Astrocyte of the hippocampus (primary cell): ENCODE measurements at places on chromosomes 6 and 20.

DNA sequence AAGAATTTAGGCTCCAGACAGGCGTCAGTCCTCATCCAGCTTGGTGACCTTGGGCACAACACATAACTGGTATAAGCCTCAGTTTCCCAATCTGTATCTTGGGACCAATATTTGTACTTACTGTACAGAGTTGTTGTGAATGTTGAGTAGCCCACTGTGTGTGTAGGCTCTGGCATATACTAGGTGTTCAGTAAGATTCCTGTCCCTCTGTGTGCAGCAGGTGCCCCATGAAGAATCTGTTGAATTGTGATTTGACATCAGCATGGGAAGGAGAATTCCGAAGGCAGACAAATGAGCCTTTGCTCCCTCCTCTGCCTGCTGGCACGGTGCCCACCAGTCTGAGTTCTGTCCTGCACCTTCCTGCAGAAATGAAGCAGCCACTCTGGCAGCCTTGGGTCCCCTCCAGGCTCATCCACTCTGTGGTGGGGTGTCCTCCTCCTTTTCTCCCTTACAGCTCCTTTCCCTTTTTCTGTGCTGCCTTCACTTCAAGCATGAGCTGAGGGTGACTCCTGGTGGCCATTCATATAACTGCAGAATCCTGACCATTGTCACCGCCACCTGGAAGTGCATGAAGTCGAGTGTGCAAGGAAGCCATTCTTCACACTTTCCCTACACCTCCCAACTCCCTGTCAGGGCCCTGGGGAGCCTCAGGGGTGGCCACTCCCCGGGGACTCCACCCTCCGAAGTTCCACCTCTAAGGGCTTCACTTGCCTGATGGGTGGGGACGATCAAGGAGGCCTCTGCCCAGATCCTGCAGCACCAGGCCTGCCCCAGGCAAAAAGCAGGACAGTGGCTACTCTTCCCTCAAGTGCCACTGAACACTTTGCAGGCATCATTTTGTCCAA lies 48.2 kb downstream of the MRPL14 start:
- DNase-seq: peak; percentile 83

DNA sequence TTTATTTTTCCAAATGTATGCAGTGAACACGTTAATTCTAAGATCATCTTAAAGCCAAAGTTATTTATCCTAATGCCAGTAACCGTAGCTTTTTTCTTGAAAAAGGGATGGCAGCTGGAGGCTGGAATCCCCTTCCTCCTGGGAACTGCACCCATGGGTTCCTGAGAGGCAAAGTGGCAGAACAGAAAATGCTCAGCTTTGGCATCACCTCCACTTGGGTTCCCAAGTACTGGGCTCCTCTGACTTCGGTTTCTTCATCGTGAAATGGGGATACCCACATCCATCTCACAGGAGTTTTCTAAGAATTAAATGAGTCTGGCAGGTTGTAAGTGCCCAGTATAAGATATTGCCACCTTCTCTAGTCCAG lies 6.2 kb upstream of the DDX43 start:
- DNase-seq: no peak

GRCh38 chr6:161961796-161962195 lies 687.9 kb upstream of the AGPAT4 start:
- no peak for DNase-seq

GRCh38 chr20:35849706-35850105 lies 77.9 kb downstream of the PHF20 start:
- no peak for DNase-seq

GRCh38 chr6:9657994-9658393 lies 756.9 kb downstream of the TFAP2A start:
- peak; percentile 12 for DNase-seq

DNA sequence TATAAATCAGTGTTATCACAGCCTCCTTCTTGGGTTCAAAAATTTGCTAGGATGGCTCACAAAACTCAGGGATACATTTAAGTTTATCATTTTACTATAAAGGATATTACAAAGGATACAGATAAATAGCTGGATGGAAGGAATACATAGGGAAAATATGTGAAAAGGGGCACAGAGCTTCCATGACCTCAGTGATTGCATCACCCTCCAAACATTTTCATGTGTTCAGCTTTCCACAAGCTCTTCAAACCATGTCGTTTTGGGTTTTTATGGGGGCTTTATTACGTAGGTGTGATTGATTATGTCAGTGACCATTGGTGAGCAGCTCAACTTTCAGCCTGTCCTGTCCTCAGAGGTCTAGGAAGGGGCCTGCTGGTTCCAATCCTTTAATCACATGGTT lies 68.0 kb downstream of the CYB5R4 start:
- no peak for DNase-seq

DNA sequence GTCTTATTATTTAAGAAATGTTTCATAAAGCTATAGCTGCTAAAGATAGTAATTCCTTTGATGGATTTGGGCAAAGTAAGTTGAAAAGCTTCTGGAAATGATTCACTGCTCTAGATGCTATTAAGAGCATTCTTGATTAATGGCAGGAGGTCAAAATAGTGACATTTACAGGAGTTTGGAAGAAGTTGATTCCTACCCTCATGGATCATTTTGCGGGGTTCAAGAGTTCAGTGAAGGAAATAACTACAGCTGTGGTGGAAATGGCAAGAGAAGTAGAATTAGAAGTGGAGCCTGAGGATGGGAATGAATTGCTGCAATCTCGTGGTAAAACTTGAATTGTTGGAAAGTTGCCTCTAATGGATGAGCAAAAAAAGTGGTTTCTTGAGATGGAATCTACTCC lies 316.1 kb downstream of the UTRN start:
- DNase-seq: no peak

DNA sequence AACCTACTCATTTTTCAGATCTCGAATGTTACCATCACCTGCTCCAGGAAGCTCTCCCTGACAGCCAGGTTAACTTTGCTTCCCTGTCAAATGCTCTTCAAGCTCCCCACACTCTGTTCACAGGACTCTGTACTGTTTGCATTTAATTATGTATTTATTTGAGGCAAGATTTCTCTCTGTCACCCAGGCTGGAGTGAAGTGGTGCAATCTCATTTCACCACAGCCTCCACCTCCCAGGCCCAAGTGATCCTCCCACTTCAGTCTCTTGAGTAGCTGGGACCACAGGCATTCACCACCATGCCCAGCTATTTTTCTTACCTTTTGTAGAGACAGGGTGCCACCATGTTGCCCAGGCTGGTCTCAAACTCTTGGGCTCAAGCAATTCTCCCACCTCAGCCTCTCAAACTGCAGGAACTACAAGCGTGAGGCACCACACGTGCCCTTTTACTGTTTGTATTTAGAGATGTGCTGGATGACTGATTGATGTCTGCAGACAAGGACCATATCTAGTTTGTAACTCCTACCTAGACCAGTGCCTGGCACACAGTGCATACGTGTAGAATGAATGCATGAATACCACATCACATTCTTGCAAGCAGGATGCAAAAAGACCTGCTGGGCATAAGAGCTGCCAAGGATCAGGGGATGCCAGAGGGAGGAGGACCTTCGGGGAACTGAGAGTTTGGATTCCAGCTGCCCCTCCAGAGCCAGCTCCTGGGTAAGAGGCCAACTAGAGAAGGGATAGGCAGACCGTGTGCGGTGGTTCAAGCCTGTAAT lies 15.6 kb upstream of the CBFA2T2 start:
- no peak for DNase-seq

DNA sequence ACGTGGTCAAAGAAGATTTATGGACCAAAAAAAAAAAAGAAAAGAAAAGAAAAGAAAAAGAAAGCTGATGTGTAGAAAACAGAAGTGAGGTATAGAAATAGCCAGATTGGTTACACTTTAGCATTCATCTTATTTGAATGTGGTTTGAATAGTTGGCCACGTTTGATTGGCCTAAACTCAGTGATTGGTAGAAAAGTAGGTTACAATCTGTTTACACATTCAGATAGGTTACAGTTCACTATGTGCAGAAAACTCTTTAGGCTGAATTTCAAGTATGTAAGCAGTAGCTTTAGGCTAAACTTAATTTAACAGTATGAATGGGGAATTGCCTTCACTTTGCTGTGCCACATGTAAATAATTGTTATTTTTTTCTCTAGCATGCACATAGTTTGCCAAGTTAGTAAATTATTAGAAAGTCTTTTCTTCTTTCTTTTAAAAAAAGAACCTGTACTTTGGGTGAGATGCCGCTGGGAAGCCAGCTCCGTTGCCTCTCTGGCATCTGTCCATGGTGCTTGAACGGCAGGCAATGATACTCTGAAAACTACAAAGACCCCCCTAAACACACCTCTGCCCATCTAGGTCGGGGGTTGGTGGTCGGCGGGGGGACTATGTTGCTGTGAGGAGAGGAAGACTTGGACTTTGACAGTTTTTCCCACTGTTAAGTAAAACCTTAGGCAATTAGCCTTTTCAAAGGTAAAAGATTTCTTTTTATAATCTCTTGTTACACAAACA lies 173.0 kb downstream of the AIG1 start:
- peak; percentile 51 for DNase-seq

DNA sequence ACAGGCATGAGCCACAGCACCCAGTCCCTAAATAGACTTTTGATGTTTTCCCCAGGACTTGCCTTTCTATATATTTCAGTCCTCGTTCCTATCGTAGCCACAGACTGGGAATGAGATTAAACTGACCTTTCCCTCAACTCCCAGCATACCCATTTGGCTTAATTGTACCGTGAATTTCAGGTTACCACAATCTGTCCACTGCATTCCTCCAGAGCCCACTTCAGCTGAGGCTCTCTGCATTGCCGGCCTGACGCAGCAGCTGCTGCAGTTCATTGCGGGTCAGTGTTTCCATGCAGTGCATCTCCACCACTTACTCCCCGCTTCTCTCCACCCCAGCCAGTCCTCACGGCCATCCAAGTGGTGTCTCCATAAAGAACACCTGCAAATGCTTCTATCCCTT lies 103.1 kb upstream of the RIN2 start:
- DNase-seq: no peak

- no peak for DNase-seq
These were observed 474.1 kb upstream of the BTBD3 start for GRCh38 chr20:11443382-11444119.

DNA sequence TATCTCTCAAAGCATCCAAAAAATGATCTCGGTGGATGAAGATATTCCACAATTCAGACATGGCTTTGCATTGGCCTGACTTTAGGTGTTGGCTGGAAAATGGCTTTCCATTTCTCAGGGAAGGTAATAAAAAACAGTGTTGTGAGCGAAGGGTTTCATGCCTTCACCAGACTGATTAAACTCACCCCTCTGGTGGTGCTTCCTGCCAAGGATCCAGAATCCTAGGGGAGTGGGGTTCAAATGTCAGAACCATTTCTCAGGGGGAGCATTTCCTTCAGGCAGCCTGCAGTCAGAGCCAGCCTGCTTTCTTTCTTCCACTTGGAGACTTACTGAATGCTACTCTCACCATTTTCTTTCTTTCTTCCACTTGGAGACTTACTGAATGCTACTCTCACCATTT lies 45.7 kb upstream of the SMIM28 start:
- DNase-seq: no peak

DNA sequence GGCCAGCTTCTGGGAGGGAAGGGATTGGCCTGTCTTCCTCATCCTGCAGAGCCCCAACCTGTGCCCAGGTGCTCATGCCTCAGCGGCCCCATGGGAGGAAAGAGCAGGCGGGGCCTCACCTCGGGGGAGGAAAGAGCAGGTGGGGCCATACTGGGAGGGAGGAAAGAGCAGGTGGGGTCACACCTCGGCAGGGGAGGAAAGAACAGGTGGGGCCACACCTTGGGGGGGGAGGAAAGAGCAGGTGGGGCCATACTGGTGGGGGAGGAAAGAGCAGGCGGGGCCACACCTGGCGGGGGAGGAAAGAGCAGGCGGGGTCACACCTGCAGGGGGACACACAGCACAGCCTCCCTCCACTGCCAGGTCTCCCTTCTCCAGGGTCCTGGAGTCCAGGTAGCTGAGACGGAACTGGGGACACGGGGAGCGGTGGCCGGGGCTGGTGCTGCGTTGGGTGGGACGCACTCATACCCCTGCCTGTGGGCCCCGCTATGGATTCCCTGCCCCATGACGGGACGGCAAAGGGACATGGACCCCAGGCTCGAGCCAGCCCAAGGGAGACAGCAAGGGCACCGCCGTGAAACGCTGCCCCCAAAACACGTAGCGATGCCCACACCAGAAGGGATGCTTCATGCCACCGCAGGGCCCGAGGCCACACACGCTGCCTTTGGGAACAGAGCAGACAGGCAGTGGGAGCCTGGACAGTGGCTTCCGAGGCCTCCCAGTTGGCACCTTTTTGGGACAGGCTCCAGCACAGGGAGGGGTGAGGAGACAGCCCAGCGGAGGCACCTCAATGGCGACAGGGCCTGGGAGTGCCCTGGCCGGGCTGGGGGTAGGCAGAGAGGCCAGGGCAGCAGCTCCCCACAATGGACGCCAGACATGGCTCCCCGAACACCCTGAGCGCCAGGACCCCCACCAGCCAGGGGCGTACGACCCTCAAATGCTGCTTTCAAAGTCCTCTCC lies 43.3 kb upstream of the CHRNA4 start:
- no peak for DNase-seq
